Small intestine (tissue), 16 donors: ENCODE measurements at places on chromosomes 5 and 9. TPM values are rescaled to one million over a fixed set of nuclear protein-coding genes. Genes with fewer than 3 reads are reported as not detected.

The NKD2 gene
- polyA plus RNA-seq = 3.7 TPM

The FBP2 gene
- polyA plus RNA-seq = 1.9 TPM

The TSLP gene
- polyA plus RNA-seq = 0.30 TPM

The TNFSF15 gene
- polyA plus RNA-seq = 7.3 TPM

The C5orf52 gene
- not detected for polyA plus RNA-seq

The MGAT1 gene
- 112 TPM for polyA plus RNA-seq

The ANKRD33B gene
- polyA plus RNA-seq = 0.25 TPM

The CDO1 gene
- polyA plus RNA-seq = 5.9 TPM

The SLC6A7 gene
- 1.8 TPM for polyA plus RNA-seq

The SEMA6A gene
- polyA plus RNA-seq = 68.5 TPM

The ZFP62 gene
- polyA plus RNA-seq = 57.2 TPM

The FAM221B gene
- polyA plus RNA-seq = not detected

The TSSK1B gene
- polyA plus RNA-seq = not detected

The MEIKIN gene
- polyA plus RNA-seq = not detected

The CXXC5 gene
- 89.4 TPM for polyA plus RNA-seq

The FLT4 gene
- polyA plus RNA-seq = 0.22 TPM

The TAS2R1 gene
- polyA plus RNA-seq = not detected

The KCNIP1 gene
- 0.21 TPM for polyA plus RNA-seq

The RXRA gene
- polyA plus RNA-seq = 83.5 TPM

The FOXD4L6 gene
- polyA plus RNA-seq = 0.01 TPM

The PCBD2 gene
- 8.6 TPM for polyA plus RNA-seq

The OSMR gene
- 0.54 TPM for polyA plus RNA-seq

The GHR gene
- 14.8 TPM for polyA plus RNA-seq

The DMRT3 gene
- not detected for polyA plus RNA-seq

The GNA14 gene
- not detected for polyA plus RNA-seq

The PCDHGA5 gene
- polyA plus RNA-seq = 0.43 TPM

The PALM2AKAP2 gene
- polyA plus RNA-seq = not detected

The CRHBP gene
- polyA plus RNA-seq = 0.19 TPM

The ADRA1B gene
- 0.25 TPM for polyA plus RNA-seq

The ACTL7A gene
- not detected for polyA plus RNA-seq

The PCDHB12 gene
- 0.46 TPM for polyA plus RNA-seq

The SCGB3A2 gene
- polyA plus RNA-seq = not detected

The CARTPT gene
- polyA plus RNA-seq = not detected

The PAX5 gene
- 1.1 TPM for polyA plus RNA-seq

The DNAI1 gene
- not detected for polyA plus RNA-seq

The POLR1E gene
- 7.3 TPM for polyA plus RNA-seq

The EPB41L4A gene
- polyA plus RNA-seq = 1.9 TPM

The SPEF2 gene
- polyA plus RNA-seq = 0.45 TPM

The DENND4C gene
- polyA plus RNA-seq = 13.8 TPM

The C5orf46 gene
- polyA plus RNA-seq = not detected

The DELE1 gene
- 45.4 TPM for polyA plus RNA-seq

The LEAP2 gene
- 2.2 TPM for polyA plus RNA-seq

The ADAMTS12 gene
- 0.37 TPM for polyA plus RNA-seq

The SPATA31C1 gene
- polyA plus RNA-seq = not detected
